ENCODE measurements at places on chromosomes 12 and 14. TPM values are rescaled to one million over a fixed set of nuclear protein-coding genes. Genes with fewer than 3 reads are reported as not detected.

CCDC197 gene
- not detected for polyA plus RNA-seq

TDRD9 gene
- 2.0 TPM for polyA plus RNA-seq

OASL gene
- 2.2 TPM for polyA plus RNA-seq

FZD10 gene
- 0.79 TPM for polyA plus RNA-seq

LBHD2 gene
- 1.2 TPM for polyA plus RNA-seq

PTPN11 gene
- 49.5 TPM for polyA plus RNA-seq

KCNK13 gene
- polyA plus RNA-seq: 0.05 TPM

ATF7IP gene
- 12.5 TPM for polyA plus RNA-seq

KRT74 gene
- polyA plus RNA-seq: not detected

JAG2 gene
- polyA plus RNA-seq: 33.1 TPM

PLD4 gene
- 0.15 TPM for polyA plus RNA-seq

KLRB1 gene
- polyA plus RNA-seq: 0.30 TPM

GPR132 gene
- 0.37 TPM for polyA plus RNA-seq

LRCOL1 gene
- polyA plus RNA-seq: 0.18 TPM

COX8C gene
- not detected for polyA plus RNA-seq

SERPINA1 gene
- 56.2 TPM for polyA plus RNA-seq

TPH2 gene
- polyA plus RNA-seq: not detected

CRIP1 gene
- 258 TPM for polyA plus RNA-seq

OAS1 gene
- polyA plus RNA-seq: 23.2 TPM

SLC17A8 gene
- not detected for polyA plus RNA-seq

NAV3 gene
- 0.31 TPM for polyA plus RNA-seq

AQP6 gene
- 0.06 TPM for polyA plus RNA-seq

CLECL1 gene
- 0.09 TPM for polyA plus RNA-seq

RERG gene
- 4.3 TPM for polyA plus RNA-seq

PTCSC3 gene
- polyA plus RNA-seq: not detected
